Cerebellum (tissue), 4 donors: ENCODE measurements at places on chromosomes 5 and 9.

GRCh38 chr9:125435776-125436612 lies 174.4 kb downstream of the GAPVD1 start:
- DNase-seq, result no peak

DNA sequence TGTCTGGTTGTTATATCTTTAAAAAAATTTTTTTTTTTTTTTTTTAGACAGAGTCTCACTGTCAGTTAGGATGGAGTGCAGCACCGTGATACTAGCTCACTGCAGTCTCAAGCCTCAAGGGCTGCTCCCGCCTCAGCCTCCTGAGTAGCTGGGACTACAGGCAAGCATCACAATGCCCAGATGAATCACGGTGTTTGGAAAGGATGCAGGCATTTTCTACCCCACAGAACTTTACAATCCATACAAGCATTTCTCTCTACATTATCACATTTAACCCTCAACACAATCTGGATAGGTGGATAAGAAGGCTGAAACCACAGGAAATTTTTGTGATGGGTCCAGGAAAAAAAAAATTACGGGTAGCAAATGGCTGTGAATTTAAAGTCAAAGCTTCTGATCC lies 5.8 kb upstream of the PCA3 start:
- DNase-seq, result no peak

DNA sequence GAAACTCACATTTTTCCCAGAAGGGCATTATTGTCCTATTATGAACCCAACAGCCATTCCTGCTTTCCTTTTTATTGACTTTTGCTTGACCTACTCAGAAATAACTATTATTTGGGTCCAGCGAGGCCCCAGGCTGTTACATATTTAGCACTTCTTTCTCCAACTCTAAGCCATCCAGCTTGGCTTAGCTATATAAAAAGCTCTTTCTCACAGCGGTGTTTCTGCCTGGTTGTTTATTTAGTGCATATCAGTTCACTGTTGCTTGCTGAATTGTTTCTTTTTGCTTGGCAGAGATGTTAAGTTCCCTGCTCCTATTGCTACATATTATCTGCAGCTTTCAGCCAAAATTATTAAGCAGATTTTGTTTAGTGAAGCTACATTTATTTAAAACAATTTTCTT lies 1156.8 kb upstream of the SEMA6A start:
- peak; percentile 13 for DNase-seq

DNA sequence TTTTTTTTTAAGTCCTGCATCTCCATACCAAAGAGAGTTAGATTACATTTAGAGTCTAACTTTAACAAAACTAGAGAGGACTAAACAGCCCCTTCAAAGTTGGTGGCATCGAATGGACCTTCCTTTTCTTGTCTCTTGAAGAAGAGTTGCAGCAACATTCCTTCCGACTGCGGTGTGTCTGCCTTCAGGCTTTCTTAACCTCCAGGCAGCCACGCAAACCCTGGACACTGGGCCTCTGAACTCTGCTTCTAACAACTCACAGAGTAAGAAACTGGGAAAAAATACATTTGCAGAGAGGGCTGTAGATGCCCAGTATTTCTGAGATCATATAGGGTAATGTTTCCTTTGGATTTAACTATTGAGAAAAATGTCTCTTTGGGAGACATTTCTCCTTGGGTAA lies 120.5 kb upstream of the MAST4 start:
- no peak for DNase-seq

- DNase-seq, result peak; percentile 74
Observed at GRCh38 chr9:111482694-111483438, 1.3 kb downstream of the ECPAS start.

DNA sequence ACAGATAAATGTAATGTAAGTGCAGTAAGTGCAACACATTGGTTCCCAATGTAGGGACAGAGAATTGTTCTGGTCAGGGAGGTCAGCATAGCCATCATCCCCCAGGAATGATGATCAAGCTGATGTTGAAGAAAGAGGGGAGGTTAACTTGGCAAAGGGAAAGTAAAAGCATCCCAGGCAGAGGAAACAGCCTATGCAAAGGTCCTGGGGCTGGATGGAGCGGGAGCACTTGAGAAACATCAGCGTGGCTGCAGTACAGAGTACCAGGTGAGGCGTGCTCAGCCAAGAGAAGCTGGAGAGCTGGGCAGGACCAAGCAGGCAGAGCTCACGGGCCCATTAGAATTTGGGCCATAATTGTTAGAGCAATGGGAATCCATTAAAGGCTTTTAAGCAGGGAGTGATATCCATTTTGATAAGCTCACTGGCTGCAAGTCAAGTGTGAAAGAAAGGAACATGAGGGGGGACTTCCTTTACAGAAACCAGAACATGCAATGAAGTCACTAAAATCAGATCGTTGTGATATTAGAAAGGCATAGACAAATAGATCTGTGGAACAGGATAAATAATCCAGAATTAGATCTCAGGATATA lies 50.1 kb upstream of the HAND1 start:
- DNase-seq, result no peak

- DNase-seq, result no peak
Observed at GRCh38 chr9:123483191-123483803, 127.3 kb downstream of the CRB2 start.

GRCh38 chr5:35987776-35988175 lies 3.4 kb downstream of the UGT3A1 start:
- no peak for DNase-seq

DNA sequence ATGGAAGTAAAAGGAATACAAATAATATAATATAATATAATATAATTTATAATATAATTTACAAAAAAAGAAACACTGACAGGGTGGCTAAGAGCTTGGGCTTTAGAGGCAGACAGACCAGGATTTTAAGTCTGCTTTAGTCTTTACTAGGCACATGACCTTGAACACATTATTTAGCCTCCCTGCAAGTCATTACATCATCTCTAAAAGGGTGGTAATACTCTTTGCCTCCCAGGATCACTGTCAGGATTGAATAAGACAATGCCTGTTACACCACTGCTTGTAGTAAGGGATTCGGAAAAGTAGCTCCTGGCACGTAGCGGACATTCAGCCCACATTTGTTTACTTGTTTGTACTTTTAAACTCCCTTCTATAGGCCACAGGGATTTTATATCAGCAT lies 199.8 kb downstream of the GRIA1 start:
- no peak for DNase-seq

- no peak for DNase-seq
Observed at GRCh38 chr9:32004431-32005076, 379.9 kb upstream of the ACO1 start.

DNA sequence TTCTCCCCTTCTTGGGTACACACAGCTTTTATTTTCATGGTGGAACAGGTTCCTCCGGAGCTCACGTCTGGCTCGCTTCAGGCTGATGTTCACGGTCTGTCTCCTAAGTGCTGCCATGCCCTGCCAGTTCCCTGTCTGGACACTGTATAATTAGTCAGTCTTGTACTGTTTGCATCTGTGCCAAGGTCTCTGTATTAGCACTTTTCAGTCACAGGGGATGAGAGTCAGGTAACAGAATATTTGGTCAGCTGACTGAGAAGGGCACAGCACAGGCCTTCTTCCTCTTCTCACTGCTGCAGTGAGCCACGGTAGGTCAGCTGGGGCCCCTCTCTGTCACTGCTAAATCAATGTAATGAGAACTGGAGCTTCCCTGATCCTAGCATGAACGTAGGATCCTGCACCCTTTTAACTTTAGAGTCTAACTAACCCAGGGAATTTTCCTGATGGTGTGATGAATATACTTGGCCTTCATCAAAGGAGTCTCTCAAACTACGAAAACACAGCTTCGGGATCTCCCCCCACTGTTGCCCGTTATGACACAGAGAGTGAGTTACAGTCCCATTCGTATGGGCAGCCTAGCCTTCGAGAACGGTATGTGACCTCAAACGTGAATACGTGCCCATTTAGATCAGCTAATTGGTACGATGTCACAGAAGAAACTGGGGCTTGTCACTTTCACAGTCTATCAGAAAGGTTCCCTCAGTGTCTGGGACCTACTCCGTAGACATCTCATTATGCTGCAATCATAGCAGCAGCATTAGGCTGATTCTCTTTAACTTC lies 354.1 kb upstream of the RFX3 start:
- no peak for DNase-seq

GRCh38 chr9:127358023-127358535 lies 38.9 kb upstream of the SLC2A8 start:
- no peak for DNase-seq

GRCh38 chr9:115939065-115939765 lies 214.4 kb upstream of the PAPPA start:
- DNase-seq, result no peak

GRCh38 chr5:4541334-4541733 lies 598.8 kb upstream of the ADAMTS16 start:
- no peak for DNase-seq

GRCh38 chr5:163505049-163505367 lies 411 bp upstream of the MAT2B start:
- DNase-seq, result no peak

DNA sequence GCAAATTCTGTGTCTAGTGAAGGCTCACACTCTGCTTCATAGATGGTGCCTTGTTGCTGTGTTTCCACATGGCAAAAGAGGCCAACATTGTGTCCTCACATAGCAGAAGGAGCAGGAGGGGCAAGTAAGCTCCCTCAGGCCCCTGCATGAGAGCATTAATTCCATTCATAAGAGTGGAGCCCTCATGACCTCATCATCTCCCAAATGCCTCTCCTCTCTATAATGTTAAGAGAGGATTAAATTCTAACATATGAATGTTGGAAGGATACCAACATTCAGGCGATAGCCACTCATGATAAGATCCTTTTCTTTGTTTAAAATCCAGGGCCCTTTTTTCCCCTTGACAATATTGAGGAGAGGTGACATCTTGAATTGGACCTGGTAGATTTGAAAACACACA lies 35.2 kb upstream of the PAM start:
- no peak for DNase-seq

DNA sequence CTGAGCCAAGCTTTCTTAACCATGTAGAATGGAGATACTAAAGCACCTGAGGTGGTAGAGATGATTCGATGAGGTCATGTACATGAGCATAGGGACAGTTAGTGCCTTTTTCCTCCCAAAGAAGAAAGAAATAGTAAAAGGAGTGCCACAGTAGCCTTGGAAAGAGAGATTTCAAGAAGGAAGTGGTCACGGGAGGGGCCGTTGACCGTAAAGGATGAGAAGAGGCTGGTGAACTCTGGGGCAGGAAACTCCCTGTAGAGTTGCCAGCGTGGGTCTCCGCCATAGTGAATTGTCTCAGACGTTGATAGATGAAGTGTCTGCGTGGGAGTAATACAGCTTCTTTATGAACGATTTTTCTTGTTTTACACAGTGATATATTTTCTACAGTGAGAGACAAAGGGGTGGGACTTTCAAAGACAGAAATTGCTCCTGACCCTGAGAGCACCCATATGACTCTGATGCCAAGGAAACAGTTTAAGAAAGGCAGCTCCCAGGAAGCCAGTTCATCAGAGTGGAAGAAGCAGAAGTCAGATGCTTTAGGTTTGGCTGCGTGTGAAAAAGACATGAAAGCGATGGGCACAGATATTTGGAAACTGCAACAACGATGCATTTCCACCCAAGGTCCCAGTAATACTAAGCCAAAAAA lies 41.3 kb downstream of the UGCG start:
- no peak for DNase-seq

- no peak for DNase-seq
Observed at GRCh38 chr5:176534640-176535039, 2.6 kb downstream of the RNF44 start.

DNA sequence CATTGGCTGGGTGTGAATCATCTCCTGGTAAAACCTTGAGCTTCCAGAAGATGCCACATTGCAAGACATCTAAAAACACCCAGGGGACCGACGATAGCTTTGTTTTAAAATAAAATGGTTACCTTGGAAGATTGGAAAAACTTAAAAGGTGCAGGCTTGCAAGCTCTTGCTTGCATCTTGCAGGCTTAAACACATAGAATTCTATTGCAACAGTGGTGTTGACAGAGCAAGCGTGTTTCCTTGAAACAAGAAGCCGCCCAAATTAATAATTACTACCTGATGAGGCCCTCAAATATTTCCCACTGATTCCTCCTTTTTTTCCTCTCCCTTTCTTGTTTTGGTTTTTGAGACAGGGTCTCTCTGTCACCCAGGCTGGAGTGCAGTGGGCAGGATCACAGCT lies 137.1 kb upstream of the BASP1 start:
- no peak for DNase-seq

GRCh38 chr9:20138116-20138515 lies 349.3 kb upstream of the SLC24A2 start:
- DNase-seq, result no peak

DNA sequence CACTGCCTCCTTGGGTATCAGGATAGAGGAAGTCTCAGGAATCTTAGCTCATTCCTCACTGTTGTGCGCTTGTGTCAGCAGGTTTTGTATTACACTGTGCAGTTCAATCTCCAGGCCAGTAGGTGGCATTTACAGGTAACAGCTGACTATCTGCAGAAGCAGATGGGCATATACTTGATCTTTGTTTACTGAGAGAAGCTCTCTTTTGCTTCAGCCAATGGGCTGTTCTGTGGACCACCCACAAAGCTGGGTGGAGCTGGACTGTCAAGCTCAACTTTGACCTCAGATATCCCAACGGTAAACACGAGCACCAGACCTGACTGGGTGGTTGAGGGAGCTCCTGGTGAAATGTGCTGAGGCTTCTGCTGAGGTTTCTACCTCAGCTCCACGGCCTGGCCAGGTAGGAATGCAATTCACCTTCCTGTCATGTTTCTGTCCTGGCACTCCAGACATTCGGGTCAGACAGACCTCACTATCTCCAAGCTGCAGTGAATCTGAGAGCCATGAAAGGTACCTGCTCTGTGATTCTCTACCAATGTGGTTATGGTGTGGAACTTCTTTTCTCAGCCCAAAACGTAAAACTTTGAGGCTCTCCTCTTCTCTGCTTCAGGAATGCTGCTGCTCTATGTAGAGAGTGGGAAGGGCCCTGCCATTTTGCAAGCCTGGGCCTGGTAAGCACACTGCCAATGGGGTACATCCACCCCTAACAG lies 167.9 kb upstream of the ACTBL2 start:
- no peak for DNase-seq

DNA sequence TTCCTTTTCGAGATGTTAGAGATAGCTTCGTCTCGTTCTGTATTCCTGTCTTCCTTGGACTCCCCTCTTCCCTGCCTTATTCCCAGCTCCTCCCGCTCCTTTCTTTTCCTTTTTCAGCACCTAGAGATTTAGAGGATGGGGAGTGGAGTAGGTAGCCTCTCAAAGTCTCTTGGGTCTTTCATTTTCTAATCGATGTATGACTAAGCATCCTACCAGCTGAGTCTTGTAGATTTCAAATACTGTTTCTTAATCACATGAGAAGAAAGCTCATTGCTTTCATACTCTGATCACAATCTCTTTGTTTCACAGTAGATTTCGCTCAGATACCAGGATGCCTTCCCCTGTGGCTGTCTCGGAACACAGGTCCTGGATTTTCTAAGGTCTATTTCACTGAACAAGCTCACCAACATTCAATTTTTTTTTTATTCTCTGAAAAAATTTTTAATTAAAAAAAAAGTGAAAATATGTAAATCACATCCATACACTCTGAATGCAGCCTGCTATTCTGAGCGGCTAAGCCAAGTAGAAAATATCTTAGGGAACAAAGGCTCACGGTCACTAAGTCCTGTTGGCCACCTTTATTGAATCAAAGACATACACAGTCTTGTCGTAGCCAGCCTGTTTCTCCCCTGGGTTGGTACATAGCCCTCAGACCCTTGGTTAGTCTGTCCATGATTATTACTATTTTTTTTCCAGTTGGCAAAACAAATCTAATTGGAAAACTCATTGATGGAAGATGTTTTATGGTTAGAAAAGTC lies 413.8 kb downstream of the KDM4C start:
- no peak for DNase-seq
